ENCODE measurements at places on chromosomes 2 and 18.

DNA sequence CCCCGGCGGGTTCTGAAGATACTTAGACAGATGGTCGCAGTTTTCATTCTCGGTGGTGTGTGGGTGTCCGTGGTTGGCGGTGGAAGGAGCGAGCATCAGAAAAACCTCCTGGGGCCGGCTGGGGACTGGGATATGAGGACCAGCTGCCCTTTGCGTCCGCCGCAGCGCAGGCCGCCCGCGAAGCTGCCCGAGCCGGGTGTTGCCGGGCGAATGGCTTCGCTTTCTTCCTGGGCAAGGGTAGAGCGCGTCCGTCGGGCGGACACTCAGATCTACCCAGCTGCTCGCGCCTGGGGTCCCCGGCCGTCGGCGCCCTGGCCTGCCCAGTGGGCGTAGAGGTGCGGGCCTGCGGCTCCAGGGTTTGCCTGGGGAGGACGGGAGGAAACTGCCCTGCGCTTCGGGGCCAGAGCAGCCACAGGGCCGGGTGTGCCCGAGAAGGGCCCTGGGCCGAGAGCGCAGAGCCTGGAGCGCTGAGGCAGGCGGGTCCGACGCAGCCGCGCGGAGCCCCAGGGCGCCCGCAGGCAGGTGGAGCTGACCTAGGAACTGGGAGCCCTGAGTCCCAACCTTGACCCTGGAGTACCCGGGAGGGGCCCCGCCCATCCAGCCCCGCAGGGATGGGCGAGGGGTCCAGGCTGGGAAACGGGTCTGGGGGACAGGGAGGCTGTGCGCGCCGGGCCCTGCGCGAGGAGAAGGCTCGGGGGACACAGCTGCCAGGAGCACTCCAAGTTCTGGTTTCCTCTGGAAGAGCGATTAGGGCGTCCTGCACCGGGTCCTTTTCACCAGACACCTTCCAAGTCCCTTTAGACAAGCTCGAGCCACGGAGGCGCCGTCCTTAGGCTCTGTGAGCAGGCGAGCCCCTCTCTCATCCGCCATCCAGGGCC is 1.3 kb downstream of the TWIST2 start:
- DNase-seq, result no peak

DNA sequence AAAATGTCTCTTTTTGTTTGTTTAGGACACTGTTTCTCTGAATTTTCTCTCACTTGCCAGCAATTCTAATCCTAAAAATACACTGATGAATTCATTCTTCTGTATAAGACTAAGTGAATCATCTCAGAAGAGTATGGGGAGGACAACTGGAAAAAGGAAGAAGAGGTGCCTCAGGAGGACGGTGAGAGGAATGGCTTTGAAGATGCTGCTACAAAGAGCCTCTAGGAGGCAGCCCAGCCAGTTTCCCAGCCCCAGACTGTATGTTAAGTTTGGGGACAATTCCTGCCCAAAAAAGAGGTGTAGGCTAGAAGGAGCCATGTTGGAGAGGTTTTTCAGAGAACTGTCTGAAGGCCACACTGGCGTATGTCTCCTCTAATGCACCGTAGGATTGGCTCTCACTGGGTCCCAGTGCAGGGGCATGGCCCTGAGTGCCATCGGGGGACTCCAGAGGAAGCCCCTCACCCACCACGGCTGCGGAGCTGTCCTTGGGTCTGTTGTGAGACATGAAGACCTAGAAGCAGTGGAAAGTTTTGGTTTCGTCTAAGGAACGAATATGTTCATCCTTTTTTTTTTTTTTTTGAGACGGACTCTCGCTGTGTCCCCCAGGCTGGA is 3.1 kb upstream of the SDC1 start:
- DNase-seq, result no peak

GRCh38 chr2:109512076-109512475 is 101.7 kb downstream of the SEPTIN10 start:
- no peak for DNase-seq

DNA sequence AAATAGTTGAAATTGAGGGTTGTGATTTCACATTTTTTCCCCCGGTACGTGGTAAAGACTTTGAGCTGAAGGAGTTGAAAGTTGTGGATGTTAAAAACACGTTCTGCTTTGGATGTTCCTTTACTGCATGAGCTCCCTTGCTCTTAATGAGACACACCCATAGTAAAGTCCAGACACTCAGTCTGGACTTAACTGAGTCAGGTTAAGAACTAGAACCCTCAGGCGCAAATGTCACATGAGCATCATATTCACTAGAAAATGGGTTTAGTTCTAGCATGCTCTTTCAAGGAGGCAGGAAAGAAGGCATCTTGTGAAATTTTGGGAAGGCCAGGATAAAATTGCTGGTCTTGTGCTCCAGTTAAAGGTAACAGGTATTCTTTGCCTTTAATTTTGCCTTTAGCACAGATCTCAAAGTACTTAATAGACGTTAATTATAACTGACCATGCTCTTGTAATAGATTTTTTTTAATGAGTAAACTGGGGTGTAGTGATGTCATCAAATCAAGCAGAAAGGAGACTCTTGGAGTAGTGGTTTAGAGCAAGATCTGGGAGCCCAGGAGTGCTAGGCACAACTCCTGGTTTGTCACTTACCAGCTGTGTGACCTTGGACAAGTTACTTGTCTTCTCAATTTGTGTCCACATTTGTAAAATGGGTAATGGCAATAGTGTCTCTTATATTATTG is 20.6 kb downstream of the ITGA6 start:
- no peak for DNase-seq

GRCh38 chr2:127217470-127218325 is 2.4 kb downstream of the CYP27C1 start:
- no peak for DNase-seq
